ENCODE measurements at places on chromosomes 2 and 18.
A peak's percentile ranks its signal among the peaks of the same experiment; 100 is the strongest.

DNA sequence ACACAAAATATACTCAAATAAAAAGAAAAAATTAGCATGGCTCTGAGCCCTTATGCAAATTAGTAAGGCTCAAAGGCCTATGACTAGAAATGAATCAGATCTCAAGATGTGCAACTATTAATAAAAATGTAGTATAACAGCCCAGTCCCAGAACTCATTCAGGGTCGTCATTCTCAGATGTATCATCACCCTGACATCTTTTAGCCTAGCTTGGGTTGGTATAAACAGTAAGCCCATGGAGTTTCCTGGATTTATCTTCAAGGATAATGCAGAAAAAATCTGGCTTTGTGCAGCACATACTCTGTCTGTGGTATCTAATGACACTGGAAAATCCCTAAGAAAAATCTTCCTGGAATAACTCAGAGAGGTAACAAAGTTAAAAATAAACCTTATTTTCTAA lies 239.3 kb downstream of the ZNF385B start:
- DNase-seq, result no peak

GRCh38 chr2:25131567-25132298 lies 36.6 kb downstream of the POMC start:
- no peak for DNase-seq

GRCh38 chr2:188142636-188143295 lies 148.9 kb upstream of the GULP1 start:
- DNase-seq, result no peak

- DNase-seq, result no peak
These were observed 255.7 kb downstream of the HDAC4 start for GRCh38 chr2:239145106-239145505.

DNA sequence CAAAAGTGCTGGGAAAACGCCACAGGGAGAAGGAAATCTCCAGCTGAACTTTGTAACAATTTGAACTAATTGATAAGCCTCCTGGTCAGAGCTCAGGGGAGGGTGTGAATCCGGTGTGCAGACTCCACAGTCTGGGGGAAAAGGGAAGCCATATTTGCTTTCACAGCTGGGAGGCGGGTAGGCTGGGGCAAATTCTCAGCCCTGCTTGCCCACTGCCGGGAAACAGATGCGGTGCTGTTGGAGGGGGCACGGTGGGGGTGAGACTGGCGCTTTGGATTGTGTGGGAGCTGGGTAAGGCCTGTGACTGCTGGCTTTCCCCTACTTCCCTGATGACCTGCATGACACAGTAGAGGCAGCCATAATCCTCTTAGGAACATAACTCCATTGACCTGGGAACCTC lies 134.8 kb downstream of the ADCYAP1 start:
- DNase-seq, result no peak

DNA sequence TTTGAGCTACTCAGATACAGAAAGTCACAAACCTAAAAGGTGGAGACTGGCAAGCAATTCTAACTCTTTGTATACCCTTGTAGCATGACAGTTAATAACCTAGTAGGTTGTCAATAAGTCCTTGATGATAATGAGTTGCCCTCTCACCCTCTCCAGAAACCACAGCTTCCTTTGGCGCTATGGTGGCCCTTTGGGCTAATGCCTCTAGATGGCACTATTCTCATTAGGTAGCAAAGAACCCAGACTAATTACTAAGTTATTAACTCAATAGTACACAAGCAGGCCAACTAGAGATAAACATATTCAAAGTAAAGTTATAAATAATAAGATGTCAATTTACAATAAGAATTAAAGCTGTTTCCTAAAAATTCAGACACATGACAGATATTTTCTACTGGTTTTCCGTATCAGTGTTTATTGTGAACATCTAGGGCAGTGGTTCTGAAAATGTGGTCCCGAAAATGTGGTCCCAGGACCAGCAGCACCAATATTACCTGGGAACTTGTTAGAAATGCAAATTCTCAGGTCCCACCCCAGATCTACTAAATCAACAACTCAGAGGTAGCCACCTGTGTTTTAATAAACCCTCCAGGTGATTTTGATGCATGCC lies 41.1 kb downstream of the LDAH start:
- no peak for DNase-seq

- DNase-seq, result peak; percentile 20
These were observed 226.8 kb upstream of the CHST9 start for GRCh38 chr18:27411911-27412310.

GRCh38 chr2:175152242-175152641 lies 15.8 kb downstream of the ATF2 start:
- DNase-seq, result no peak

DNA sequence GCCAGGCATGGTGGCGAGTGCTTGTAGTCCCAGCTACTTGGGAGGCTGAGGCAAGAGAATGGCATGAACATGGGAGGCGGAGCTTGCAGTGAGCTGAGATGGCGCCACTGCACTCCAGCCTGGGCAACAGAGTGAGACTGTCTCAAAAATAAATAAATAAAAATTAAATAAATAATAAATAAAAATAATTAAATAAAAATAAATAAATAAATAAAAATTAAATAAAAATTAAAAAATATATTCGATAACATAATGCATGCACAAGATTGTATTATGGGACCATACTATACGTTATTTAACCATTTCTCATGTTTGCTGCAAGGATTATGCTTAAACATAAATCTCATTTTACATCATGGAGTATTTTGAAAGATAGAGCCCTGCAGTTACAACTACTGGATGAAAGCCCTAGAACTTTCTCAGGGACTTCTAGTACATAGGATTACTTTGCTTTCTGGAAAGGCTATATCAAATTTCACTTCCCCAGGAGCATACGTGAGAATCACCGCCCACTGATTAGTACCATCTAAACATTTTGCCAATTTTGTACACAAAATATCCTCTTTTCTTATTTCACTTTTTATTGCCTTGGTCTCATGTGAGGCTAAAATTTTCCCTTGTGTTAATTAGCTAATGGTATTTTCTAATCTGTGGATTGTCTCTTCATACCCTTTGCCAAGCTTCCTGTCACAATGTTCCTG lies 234.3 kb upstream of the LYPD1 start:
- no peak for DNase-seq

GRCh38 chr18:26524504-26525351 lies 23.6 kb downstream of the KCTD1 start:
- DNase-seq, result no peak

DNA sequence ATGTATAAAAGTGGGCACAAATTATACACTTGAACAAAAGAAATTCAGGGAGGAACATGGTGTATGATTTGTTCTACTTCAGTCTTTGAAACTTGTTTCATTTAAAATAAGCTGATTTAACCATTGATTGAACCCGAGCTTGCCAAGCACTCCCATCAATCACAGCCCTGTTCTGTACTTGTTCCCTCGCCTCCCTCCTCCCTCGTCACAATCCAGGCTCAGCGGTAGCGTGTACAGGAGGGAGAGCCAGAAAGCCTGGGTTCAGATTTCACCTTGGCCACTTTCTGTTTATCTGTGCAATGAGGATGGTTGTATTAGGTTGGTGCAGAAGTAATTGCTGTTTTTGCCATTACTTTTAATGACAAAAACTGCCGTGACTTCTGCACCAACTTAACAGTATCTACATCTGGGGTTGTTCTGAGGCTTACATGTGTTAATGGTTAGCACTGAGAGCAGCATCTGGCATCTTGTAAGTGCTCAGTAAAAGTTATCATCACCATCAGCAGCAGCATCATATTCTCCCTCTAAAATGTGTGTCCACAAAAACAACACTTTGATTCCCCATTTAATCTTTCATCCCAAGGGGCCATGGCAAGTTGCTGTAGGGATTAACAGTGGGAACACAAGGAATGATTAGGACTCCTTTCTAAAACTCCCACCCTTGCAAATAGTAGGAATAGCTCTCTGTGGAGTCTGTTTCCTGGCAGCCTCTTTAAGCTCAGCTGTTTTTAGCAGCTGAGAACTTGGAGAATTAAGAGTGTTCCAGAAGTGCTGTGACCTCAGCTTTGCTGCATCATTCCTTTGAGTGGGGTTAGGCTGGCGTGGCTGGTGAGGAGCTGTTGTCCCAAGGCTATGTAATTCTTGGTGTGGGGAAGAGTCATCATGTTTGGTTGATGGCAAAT lies 4.7 kb downstream of the DPYSL5 start:
- DNase-seq, result no peak

DNA sequence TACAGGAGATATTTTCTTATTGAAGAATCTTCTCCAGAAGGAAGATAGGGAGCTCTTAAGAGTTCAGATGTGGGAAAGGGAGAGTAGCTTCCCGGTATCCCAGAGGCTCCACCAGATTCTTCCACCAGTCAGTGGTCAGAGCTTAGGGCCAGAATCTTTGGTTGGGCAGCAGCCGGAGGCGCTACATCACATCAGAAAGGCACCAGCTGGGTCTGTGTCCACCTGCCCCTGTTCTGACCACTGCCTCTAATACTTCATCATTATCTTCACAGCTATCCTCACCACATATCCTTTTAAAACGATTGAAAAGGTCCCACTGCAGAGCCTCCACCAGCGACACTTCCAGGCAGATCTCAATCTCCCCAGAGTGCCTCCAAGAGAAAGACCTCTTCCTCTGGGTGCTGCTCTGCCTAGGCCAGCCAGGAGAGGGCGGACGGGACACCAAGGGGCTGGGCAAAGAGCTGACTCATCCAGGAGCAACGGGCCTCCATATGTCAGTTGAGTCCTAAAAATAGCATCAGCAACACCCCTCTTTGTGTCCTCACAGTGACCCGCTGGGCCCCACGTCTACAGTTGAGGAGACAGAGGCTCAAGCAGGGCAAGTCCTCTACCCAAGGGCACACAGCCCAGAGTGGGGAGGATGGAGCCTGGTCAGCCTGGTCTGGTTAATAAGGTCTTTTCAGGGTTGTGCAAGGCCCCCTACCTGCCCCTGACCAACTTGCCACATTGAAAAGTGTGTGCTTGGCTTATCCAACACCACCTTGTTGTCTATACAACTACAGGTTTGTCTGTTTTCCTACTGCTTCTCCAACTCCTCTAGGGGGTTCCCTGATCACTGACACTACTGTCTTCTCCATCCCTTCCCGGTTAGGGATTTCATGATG lies 81.2 kb downstream of the ADD2 start:
- peak; percentile 92 for DNase-seq

- DNase-seq, result no peak
These were observed 95.2 kb downstream of the LBH start for GRCh38 chr2:30326497-30326896.
